ENCODE measurements at places on chromosomes 16 and 17.

- no peak for DNase-seq
Observed at GRCh38 chr16:46949241-46949892, 24.1 kb downstream of the DNAJA2 start.

DNA sequence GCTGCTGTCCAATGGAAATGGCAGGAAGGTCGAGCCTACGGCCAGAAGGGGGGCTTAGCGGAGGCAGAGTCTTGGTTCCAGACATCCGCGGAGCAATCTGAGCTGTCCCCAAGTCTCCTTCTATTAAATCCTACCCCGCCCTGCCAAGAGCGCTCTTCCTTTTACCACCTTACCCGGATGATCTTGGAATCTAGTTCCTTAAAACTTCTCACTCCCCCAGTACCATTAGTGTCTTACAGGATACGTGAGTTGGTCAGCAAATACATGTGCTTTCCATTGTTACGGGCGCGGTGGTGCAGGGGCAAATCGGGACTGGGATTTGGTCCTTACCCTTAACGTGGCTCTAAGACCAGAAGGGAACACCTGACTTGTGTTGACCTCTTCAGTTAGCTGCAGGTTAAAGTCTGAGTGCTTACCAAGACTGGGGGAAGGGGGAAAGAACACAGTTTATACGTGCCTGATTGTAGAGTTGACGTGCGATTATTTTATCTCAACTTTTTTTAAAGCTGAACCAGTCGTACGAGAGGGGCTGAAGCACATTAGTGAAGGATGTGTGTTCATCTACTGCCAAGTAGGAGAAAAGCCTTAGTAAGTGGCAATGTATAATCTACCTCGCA is 495 bp downstream of the TXNDC17 start:
- no peak for DNase-seq

GRCh38 chr16:4160658-4161430 is 44.6 kb upstream of the ADCY9 start:
- DNase-seq = no peak

DNA sequence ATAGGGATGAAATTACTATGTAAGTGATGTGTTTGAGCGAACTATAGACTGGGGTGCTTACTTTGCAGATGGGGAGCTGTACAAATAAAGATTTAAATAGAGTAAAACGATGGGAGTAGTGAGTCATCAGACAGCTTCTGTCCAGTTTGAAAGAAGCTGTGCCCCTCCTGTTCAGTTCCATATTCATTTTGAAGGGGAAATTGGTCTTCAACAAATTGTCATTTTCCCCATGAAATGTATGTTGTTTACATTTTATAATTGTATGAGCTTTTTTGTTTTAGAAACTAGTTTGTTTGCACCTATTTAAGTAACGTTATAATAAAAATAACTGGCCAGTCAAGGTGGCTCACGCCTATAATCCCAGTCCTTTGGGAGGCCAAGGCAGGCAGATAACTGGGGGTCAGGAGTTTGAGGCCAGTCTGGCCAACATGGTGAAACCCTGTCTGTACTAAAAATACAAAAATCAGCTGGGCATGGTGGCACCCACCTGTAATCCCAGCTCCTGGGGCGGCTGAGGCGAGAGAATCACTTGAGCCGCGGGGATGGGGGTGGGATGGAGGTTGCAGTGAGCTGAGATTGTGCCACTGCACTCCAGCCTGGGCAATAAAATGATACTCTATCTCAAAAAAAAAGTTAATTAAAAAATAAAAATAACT is 20.2 kb downstream of the SEC14L1 start:
- DNase-seq = no peak

DNA sequence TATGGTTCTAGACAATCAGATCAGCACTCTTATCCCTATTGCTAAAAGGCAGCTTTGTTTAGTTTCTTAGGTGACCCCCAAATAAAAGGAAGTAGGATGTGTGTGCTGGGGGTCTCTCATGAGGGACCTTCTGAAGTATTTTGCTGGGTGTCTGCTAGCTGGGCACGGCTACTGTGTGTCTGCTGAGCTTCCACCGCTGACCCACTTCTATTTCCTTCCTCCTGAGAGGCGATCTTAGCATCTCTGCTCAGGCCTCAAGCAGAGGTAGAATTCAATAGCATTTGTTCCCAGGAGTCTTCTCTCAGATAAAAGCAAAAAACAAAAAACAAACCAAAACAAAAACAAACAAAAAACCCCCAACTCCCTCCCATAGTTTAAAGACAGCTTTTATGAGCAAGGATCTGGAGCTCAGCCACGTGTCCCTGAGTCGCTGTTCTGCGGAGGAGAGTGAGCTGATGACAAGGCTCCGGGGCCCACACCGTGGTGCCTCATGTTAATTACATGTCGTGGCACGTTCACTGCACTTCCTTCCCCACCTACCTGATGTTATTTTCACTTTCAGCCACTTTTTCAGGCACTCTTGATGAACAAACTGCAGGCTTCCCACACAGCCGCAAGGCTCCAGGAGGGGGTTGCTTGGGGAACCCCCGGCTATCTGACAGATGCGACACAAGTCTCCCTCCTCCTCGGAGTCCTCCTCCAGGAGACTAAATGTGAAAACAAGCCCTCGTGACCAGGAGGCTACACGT is 83.5 kb downstream of the MARCHF10 start:
- peak; percentile 35 for DNase-seq

GRCh38 chr16:75372236-75372856 is 61.0 kb downstream of the CFDP1 start:
- no peak for DNase-seq

DNA sequence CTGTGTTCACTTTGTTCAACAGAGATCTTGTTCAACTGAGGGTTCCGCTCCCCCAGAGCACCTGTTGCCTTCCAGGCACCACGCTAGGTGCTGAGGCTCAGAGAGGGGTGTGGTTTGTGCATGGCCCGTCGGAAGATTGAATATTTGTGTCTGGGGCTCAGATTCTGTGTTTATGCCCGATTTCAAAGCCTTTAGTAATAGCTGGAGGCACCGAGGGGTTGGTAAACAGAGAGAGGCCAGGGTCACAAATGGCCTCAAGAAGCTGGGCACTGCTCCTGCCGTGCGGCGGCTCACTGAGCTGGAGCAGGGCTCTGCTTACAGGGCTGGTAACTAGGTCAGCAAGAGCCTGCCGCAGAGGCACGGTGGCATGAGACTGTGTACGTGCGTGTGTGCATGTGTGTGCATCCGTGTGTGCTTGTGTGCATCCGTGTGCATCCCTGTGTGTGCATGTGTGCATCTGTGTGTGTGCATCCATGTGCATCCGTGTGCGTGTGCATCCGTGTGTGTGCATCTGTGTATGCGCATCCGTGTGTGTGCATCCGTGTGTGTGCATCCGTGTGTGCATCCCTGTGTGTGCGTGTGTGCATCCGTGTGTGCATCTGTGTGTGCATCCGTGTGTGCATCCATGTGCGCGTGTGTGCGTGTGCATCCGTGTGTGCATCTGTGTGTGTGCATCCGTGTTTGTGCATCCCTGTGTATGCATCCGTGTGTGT is 5.4 kb downstream of the ITGAE start:
- no peak for DNase-seq

DNA sequence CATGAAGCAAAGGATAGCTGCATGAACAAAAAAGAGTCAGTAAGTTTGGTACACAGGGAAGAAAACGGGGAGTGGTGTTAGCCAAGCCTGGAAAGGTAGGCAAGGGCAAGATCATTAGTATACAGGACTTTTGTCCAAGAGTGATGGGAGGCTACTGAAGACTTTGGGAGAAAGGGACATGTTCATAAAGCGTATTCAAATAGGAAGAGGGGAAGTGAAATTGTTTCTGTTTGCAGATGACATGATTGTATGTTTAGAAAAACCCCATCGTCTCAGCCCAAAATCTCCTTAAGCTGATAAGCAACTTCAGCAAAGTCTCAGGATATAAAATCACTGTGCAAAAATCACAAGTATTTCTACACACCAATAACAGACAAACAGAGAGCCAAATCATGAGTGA is 19.4 kb downstream of the CDYL2 start:
- no peak for DNase-seq

- no peak for DNase-seq
Observed at GRCh38 chr16:6861135-6861814, 471.4 kb upstream of the RBFOX1 start.

DNA sequence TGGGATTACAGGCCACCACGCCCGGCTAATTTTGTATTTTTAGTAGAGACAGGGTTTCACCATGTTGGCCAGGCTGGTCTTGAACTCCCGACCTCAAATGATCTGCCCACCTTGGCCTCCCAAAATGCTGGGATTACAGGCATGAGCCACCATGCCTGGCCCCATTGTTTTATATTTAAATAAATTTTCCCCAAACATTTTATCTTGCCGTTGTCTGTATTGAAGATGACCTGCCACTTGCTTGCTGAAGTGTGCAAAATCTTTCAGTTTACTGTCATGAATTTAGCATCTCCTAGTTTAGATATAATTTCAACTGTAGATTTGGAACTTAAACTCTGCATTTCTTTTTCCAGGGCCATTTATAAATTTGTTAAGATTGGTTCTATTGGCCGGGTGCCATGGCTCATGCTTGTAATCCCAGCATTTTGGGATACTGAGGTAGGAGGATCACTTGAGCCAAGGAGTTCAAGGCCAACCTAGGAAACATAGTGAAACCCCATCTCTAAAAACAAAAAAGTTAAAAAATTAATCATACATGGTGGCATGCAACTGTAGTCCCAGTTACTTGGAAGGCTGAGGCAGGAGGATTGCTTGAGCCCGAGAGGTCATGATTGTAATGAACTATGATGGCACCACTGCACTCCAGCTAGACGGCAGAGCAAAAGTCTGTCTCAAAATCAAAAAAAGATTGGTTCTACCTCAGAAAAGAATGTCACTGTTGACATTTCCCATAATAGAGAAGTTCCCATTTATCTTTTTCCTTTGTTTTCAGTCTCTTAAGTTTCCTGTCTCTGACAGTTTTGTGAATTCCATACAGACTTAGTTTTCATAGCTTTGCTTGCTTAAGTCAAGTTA is 84.4 kb downstream of the VMP1 start:
- DNase-seq = no peak

- no peak for DNase-seq
Observed at GRCh38 chr17:40848583-40849235, 18.3 kb downstream of the KRT12 start.

DNA sequence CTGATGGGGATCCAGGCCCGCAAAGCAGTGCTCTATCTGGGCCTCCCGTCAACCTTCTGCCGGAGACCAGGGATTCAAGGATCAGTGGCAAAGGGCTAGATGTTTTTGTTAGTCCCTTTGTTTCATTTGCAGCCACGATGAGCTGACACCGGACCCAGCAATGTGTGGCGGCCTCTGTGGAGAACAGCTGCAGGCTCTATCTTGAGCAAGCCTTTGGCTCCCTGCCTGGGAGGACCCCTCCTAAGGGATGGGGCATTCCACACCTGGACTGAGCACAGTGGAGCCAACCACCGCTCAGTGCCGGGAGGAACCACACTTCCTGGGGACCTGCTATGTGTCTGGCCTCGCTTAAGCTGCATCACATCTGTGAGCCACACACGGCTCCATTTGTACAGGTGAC is 215.8 kb downstream of the RBFOX3 start:
- no peak for DNase-seq

- no peak for DNase-seq
Observed at GRCh38 chr17:10048629-10049350, 143.7 kb upstream of the RCVRN start.

- DNase-seq = no peak
Observed at GRCh38 chr17:7184647-7185046, 5.5 kb upstream of the ASGR1 start.

- no peak for DNase-seq
Observed at GRCh38 chr17:49848019-49848473, at the start of gene TAC4. Gene TAC4, minus strand, starts transcription at chr17:49848069. Its CDS starts 52 bp downstream, at chr17:49848017.

DNA sequence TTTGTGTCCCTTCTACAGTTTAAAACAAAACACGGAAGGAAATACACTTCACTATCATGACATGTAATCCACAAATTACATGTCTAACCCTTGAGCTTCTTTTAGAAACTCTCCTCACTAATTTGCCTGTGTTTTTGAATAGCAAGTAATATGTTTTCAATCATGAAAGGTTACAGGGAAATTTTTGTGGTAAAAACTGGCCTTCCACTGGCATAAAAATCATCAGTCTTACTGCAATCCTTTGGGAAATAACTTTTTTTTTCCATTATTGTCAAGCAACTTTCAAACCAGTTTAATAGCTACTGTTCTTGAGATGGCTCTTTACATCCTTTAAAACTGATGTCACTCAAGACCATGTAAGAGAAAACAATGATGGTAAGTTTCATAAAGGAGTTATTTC is 27.0 kb downstream of the MYO1D start:
- no peak for DNase-seq

GRCh38 chr17:38609280-38610031 is 3.7 kb upstream of the SRCIN1 start:
- no peak for DNase-seq

GRCh38 chr16:15545544-15545943 is 97.4 kb downstream of the MARF1 start:
- DNase-seq = no peak

GRCh38 chr16:49530427-49530970 is 156.9 kb downstream of the C16orf78 start:
- no peak for DNase-seq

- no peak for DNase-seq
Observed at GRCh38 chr17:30568117-30568430, 90.9 kb downstream of the GOSR1 start.

DNA sequence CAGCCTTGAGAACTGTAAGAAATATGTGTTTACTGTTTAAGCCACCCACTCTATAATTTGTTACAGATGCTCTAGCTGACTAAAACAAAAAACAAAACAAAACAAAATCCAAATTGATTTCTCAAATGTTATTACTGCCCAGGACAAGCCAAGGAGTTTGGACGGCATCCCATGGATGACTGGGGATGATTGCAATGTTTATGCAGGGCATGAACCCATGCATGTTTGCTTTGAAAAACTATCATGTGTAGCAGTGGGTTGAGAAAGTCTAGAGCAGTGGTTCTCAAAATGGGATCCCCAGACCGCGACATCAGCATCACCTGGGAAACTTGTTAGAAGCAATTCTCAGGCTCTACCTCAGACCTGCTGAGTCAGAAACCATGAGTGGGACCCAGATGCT is 223.2 kb upstream of the PSMD7 start:
- DNase-seq = no peak

DNA sequence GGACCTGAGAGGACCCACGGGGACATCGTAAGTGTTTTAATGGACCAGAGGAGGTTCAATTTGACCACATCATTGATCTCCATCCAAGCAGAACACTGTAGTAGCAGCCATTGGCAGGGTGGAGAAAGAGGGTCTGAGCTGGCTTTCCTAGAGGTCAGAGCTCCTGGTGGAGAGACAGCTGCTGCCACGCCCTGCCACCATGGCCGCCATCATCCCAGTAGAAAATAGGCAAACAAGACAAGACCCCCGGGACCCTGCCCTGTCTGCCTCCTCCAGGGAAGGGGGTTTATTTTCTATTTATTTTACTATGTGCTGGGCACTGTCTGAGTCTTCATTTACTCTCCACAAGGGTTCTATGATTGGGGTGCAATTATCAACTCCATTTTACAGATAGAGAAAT is 11.4 kb upstream of the ITGA3 start:
- DNase-seq = no peak

Data from effector CD4-positive, alpha-beta T cell (primary cell).